ENCODE measurements at places on chromosomes 2 and 18.

GRCh38 chr2:185608799-185609198 is 129.8 kb upstream of the FSIP2 start:
- no peak for DNase-seq

DNA sequence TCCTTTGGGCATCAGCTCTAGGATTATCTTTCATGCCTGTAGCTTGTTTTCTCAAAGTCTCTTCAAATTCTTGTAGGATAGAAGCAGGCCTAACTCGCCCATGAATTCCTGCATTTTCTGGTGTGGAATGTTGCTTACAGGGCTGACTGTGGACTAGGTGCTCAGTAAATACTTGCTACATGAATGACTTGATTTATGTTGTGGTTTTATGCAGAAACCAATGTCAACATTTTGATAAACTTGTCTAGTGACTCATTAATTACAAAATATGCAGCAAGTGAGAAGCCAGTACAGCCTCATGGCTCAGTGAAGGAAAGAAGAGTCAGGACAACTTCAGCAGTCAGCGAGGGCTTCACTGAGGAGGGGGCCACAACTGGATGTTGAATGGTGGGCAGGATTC is 110.6 kb upstream of the SIX2 start:
- DNase-seq: no peak

GRCh38 chr18:59062643-59063006 is 77.1 kb upstream of the SEC11C start:
- no peak for DNase-seq

GRCh38 chr2:113133704-113134598 is 6.6 kb downstream of the IL1RN start:
- DNase-seq: no peak

DNA sequence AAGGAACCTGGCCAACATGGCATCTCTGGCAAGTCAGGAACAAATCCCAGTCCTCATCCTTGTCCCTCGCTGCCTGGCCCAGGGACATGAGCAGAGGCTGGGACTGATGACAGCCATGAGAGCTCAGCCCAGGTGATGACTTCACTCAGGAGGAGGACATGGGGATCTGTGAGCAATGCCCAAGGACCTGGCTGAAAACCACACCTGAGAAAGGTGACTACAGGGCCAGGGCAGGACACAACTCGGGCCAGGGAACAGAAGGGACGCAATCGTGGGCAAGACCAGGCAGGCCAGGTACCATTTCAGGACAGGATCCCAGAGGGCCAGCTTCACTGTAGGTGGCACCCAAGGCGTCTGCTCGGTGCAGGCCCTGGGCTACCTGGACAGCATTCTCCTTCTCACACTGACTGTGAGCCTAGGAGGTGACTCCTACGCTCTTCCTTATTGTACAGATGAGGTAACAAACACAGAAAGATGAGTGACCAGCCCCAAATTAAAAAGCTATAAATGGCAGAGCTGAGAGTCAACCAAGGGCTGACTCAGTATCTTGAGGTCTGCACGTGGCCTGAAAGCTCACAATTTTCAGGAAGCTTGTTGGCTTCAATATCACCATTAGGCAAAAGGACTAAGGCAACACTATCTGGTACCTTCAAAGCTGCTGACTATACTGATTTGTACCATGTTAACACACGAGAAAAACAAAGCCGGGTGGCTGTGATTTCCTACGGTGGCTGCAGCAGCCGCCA is 141.1 kb downstream of the EIPR1 start:
- DNase-seq: no peak

- no peak for DNase-seq
Observed at GRCh38 chr18:74367905-74368304, 52.3 kb downstream of the C18orf63 start.

GRCh38 chr2:220226076-220226475 is 598.6 kb downstream of the SLC4A3 start:
- DNase-seq: no peak

DNA sequence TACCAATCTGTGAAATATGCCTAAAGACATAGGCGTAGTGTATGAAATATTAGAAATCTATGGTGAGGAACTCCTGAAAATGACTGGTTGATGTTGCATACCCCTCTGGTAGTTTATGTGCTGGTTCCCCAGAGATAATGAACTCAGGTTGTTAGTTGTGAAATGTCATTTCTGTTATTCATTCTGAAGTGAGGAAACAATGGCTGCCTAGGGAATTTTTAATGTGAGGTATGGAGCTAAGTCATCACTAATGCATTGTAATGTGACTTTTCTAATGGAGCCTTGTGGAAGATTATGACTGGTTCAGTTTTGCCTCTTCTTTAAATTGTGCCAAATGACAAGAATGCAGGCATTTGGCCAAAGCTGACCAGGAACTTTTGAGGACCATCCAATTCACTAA is 61.6 kb upstream of the RAB27B start:
- no peak for DNase-seq

- DNase-seq: no peak
Observed at GRCh38 chr2:3212061-3212362, 165.6 kb downstream of the EIPR1 start.

GRCh38 chr2:126703311-126703710 is 47.4 kb downstream of the GYPC start:
- no peak for DNase-seq

DNA sequence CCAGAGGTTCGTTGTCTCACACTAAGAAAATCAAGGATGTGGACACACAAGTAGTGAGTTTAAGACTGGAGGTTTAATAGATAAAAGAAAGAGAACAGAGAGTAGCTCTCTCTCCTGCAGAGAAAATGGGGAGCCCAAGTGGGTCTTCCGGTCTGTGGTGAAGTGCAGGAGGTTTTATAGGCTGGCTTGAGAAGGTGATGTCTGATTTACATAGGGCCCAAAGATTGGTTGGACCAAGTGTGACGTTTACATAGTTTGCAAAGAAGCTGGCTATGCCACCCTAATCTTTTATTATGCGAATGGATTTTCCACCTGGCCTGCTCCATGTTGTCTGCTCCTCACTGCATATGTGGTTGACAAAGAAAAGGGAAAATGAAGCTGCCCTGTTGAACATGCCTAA is 430.4 kb upstream of the TRIB2 start:
- DNase-seq: no peak

GRCh38 chr2:10717628-10718027 is 3.8 kb upstream of the ATP6V1C2 start:
- DNase-seq: no peak

GRCh38 chr18:36078751-36079529 is 11.6 kb upstream of the RPRD1A start:
- DNase-seq: no peak

- no peak for DNase-seq
Observed at GRCh38 chr18:12328179-12328823, 20.3 kb downstream of the TUBB6 start.

DNA sequence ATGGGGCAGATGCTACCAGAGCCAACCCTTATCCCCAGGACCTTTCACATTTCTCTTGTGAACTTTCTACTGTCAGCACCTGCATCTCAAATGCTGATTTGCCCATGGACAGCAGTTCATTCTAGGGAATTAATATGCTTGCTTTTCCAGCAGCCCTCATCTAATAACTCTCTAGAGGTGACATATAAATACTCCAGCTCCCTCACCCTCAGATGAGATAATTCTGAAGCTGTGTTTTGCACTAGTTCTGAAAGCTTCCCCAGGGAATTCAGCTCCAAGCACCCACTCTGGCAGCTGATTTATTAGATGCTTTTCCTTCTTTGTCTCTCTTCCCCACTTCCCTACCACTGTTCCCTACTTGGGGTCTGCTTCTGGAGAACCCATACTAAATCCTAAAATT is 62.1 kb downstream of the PLCL1 start:
- DNase-seq: no peak

GRCh38 chr2:58951722-58952121 is 710.6 kb upstream of the FANCL start:
- DNase-seq: no peak

DNA sequence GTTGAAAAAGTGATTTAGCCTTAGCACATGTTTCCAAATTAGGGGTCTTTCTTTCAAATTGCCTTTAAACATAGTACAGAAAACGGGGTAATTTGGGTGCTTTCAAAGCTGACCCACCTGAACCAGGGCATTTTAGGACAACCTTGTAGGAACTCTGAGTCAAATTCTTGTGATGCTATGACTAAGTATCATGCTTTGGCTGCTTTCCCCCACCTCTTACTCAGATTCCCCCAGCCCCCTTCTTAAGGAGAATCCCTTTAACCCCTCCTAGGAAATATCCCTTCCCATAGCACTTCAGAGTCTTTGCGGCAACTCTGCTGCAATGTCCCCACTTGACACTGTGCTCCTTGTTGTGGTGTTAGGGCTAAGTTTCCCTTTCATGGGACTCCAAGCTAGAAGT is 18.6 kb upstream of the KLF7 start:
- no peak for DNase-seq

- DNase-seq: no peak
Observed at GRCh38 chr2:56262241-56262640, 78.5 kb downstream of the CCDC85A start.

- DNase-seq: no peak
Observed at GRCh38 chr2:113776949-113777348, 20.5 kb upstream of the SLC35F5 start.

DNA sequence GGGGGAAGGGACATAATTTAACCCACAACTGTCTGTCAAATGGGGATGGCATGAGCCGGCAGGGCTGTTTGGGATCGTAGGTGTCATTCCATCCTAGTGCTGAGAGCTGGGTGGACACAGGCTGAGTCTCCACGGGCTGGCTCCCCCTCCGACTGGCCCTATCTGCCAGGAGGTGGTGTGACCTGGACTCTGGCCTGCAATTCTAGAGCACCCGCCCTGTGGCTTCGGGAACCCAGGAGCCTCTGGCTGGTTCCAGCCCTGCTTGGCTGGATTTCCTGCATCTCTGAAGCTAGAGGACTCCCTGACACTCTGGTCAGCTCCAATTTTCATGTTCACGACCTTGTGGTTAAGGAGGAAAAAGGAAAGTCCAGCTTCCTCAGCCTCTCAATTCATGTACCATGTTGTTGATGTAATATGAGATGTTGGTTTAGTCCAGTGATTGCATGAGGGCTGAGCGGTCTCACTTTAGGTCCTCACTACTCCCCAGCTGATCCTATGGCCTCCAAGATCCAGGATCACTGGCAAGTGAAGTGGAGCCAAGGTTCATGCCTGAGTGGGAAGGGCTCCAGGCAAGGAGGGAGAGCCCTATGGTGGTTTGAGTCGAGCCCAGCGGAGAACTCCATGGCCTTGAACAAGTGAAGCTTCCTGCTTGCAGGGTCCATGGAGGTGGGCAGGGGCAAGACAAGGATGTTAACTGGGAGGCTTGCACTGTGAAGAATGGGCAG is 169.1 kb downstream of the NDUFA10 start:
- no peak for DNase-seq

DNA sequence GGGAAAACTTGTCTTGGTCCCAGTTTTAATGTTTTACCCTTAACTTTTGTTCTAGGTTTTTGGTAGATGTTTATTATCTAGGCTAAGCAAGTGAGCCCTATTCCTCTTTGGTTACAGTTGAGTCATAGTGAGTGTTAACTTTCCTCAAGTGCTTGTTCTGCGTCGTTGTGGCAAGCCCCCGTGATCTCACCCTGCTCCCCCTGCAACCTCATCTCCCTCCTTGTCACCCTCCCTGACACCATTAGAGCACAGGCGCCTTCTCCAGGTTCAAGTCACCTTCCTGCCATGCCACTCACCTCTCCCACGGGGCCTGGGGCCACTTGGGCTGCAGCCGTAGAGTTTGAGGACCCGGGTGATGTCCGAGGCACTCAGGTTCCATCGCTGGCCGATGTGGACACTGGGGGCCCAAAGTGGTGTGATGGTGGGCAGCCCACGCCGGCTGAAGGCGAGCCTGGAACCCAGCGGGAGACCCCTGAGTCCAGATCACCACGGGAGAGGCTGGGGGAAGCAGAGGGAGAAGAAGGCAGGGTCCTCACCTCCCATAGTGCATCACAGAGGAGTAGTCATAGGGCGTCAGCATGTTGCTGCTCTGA is 8.7 kb downstream of the ASTL start:
- DNase-seq: no peak

DNA sequence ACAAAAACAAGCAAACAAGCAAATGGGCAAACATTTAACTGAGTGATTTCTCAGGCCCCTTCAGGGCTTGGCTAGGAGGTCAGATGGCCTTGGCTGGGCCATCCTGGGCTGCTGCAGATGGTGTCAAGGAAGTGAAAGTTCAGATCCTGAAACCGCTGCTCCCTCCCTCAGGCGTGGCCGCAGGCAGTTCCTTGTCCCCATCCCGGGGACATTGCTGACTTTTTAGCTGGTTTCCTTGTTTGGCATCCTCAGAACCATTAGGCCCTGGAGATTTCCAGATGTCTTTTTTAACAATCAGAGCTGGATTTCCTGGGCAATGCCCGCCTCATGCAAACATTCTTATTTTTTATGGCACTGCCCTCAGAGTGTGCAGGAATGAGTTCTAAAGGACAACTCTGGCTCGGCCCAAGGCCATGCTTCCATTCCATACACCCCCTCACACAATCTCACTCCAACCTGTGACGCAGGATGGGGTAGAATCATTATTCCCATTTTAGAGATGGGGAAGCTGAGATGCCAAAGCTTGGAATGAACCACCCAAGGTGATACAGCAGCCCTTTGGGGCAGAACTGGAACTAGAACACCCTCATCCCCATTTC is 86.1 kb upstream of the ZCCHC2 start:
- DNase-seq: no peak

DNA sequence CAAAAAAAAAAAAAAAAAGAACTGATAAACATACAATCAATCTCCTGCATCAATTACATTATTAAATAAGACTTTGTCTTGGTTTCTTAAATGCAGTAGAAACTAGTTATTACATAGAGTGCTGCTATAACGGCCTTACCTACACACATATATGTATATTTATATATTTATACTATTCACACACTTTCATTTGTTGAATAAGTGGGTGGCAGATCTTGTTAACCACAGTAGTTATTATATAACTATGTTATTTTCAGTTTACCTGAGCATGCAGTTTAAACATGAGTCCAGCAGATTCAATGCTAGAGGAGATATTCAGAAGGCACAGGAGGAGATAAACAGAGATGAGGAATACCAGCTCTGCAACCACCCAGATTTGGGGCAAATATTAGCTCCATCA is 81.5 kb upstream of the CD226 start:
- no peak for DNase-seq

DNA sequence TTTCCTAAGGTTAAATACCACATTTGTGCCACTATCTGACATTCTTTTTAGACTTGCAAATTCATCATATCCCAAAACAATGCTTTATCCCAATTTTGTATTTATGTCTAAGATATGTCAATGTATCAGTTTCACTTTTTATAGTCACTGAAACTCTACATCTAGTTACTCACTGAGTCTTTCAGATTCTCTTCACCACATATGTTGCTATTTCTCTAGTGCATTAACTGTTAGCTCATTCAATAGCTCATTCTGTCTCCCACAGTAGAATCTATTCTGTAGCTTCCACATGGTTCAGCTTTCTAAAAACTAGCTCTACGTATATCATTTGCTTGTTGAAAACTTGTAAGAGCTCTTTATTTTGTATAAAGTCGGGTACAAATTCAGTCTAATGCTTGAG is 1420.6 kb upstream of the NXPH2 start:
- DNase-seq: no peak

- no peak for DNase-seq
Observed at GRCh38 chr2:86498468-86499260, 57.5 kb downstream of the KDM3A start.

Measured in endothelial cell (in vitro differentiated cells).